Right renal cortex interstitium (tissue), 3 donors: ENCODE measurements at places on chromosomes 1 and 21.

DNA sequence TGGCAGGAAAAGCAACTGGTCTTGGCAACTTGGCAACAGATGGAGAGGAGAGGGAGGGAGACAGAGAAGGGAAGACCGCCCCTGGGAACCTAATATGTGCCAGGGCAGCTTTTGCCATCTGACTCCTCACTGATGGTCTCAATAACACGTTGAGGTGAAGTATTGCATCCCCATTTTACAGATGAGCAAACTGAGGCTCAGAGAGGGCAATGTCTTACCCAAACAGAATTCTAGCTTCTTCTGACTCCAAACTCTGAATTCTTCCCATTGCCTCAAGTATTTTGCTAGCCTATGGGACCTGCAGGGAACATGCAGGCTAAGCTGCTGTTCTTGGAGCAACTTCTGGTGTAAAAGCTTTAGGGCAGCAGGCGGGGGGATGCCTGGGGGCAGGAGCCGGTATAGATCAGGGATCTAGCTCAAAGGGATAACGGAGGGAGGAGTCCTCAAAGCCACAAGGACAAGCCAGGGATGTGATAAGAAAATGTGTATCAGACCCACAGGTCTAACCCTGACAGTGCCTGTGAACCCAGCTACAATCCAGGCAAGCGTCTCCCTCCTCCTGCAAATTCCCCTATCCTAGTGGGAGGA is 7.2 kb upstream of the GUCA2A start:
- no peak for DNase-seq

DNA sequence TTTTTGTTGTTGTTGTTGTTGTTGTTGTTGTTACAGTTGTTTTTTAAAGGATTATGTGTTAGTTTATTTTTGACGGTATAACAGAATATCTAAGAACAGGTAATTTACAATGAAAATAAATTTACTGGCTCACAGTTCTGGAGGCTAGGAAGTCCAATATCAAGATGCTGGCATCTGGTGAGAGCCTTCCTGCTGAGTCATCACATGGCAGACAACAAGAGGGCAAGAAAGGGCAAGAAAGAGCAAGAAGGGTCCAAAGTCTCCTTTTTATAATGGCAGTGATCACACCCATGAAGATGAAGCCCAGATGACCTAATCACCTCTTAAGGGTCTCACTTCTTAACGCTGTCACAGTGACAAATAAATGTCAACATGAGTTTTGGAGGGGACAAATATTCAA is 142.1 kb downstream of the NEGR1 start:
- DNase-seq, result no peak

GRCh38 chr1:78095593-78095992 is 49.8 kb downstream of the GIPC2 start:
- no peak for DNase-seq

- no peak for DNase-seq
Observed at GRCh38 chr1:173193639-173194038, 13.5 kb downstream of the TNFSF4 start.

GRCh38 chr1:184622136-184622823 is 132.4 kb downstream of the EDEM3 start:
- DNase-seq, result no peak

- no peak for DNase-seq
Observed at GRCh38 chr1:160954158-160955104, at the start of gene ITLN2. Gene ITLN2 (minus strand): TSS chr1:160954809. CDS start chr1:160954741, 68 bp downstream.

DNA sequence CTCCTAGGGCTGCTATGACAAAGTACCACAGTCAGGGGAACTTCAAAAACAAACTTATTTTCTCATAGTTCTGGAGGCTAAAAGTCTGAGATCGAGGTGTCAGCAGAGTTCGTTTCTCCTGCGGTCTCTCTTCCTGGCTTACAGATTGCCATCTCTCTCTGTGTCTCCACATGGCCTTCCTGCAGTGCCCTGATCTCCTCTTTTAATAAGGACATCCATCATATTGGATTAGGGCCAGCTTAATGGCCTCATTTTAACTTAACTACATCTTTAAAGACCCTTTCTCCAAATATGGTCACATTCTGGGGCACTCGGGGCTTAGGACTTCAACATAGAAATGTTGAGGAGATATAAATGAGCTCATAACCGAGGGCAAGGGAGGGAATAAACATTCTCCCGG is 12.2 kb downstream of the C1orf74 start:
- no peak for DNase-seq

GRCh38 chr1:97938285-97938642 is 17.4 kb upstream of the DPYD start:
- DNase-seq, result no peak

DNA sequence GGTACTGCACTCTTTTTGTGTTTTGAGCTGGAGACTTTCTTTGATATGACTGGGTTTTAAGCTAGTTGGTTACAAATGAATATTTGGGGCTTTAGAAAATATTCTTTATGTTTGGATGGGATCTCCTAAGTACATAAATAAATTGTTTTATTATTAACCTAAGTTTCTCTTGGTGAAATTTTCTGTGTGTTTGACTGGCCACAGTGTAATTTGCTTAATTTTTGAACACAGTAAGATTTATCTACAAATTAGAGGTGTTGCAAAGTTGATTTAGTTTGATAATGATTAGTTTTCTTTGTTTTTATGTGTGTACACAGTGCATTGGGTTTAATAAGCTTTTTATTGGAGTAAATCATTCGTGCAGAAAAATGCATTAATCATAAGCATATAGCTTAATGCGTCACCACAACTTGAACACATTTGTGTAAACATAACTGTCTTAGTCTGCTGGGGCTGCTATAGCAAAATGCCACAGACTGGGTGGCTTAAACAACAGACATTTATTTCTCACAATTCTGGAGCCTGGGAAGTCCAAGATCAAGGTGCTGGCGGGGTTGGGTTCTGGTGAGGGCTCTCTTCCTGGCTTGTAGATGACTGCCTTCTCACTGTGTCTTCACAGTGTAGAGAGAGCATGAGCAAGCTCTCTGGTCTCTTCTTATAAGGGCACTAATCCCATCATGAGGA is 17.4 kb upstream of the SLC6A9 start:
- DNase-seq, result no peak

- no peak for DNase-seq
Observed at GRCh38 chr1:231162297-231162969, 575 bp downstream of the TRIM67 start.

GRCh38 chr1:230012741-230013140 is 54.3 kb upstream of the GALNT2 start:
- no peak for DNase-seq

DNA sequence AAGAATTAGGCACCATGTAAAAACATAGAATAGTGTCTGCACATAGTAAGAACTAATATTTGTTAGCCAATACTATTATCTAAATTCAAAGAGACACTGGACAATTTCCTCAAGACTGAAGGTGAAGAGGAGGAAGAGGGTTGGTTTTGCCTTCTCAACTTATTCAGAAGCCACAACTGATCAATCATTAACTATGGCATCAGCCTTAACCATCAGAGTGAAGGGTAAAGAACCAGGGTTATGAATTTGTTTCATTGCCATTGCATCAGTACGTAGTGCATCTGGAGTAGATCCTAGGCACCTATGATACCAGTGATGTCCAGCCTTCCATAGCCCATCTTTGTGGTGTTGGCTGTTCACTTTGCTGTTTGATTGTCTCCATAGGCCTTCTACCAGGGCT is 421.7 kb upstream of the DEPDC1 start:
- DNase-seq, result no peak

DNA sequence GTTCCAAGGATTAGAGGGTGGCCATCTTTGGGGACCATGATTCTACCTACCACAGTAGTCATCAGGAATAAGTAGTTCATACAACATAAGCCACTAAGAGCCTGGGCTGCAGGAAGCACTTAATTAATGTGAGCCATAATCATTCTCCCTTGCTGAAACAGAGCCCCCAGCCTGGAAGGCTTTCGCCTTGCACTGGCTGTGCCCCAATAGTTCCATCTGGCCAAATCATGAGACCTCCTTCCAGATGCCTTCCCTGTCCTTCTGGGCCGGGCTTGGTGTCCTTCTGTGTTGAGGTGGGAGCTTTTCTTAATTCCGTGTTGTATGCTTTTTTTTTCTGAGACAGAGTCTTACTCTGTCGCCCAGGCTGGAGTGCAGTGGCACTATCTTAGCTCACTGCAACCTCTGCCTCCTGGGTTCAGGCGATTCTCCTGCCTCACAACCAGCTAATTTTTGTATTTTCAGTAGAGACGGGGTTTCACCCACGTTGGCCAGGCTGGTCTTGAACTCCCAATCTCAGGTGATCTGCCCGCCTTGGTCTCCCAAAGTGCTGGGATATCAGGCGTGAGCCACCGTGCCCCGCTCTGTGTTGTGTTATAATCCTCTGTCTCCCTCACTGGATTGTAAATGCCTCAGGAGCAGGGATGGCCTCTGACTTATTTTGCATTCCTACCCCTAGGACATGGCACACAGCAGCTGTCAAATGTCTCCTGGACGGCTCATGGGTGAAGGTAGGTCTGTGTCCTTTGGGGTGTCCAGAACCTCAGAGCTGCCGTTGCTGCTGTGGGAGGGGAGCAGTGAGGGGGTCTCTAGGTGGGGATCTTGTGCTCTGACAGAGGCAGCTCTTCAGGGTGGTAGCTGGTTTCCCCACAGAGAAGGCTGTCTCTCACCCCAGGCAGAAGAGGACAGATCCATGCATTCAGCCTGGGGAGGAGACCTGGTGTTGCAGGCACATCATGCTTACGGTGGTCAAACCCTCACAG is 10.1 kb downstream of the GNG4 start:
- DNase-seq, result no peak

DNA sequence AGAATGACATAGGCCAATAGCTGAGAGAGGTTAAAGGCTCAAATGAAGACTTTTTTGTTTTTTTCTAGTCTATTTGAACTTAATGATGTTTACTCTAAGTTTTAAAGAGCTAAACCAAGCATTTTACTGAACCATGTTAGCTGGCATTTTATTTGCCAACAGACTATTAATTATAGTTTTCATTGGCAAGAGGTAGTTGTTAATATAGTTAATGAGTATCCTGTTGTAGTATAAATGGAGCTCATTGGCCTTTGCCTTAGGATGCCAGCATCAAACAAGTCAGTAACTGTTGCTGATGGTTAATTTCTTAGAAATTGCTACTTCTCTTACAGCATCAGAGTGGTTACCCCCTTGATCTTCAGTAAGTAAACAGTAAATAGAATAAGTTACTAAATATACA is 339.0 kb upstream of the B3GALT2 start:
- no peak for DNase-seq

DNA sequence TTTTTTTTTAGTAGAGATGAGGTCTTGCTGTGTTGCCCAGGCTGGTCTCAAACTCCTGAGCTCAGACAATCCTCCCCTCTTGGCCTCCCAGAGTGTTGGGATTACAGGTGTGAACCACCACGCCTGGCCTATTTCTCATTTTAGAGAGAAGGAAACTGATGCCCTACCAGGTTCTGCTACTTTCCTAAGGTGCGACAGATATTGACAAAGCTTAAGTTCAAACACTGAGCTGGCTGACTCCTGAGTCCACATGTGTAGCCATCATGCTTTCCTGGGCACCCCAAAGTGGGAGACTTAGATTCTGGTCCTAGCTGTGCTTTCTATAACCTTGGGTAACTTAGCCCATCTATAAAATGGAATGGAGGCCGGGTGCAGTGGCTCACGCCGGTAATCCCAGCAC is 5.1 kb upstream of the TMEM222 start:
- no peak for DNase-seq

DNA sequence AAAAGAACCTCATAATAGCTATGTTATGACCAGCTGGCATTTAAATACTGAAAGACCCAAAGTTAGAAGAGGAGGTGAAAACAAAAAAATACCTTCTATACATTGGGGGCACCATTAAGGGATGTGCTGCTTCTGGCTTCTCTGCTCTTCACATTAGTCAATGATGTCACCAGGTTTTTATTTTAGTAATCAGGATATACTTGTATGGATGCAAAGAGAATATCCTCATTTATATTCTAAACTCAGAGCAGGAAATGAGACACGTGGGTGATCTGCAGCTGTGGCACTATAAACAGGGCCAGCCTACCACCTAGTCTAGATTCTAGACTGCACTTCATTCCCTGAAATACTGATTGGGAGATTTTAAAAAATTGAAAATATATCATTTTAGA is 51.2 kb downstream of the WLS start:
- DNase-seq, result no peak

DNA sequence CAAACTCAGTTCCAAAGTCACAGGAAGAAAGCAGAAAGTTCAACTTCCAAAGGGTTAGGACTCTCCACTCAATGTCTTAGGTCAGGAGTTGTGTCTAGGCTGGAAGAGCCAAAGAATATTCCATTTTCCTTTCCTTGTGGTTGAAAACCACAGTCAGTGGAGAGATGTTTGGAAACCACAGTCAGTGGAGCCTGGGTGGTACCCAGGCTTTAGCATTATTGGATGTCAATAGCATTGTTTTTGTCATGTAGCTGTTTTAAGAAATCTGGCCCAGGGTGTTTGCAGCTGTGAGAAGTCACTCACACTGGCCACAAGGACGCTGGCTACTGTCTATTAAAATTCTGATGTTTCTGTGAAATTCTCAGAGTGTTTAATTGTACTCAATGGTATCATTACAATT is 11.7 kb downstream of the ATF3 start:
- no peak for DNase-seq

- DNase-seq, result no peak
Observed at GRCh38 chr1:246262281-246262680, 244.8 kb downstream of the SMYD3 start.

DNA sequence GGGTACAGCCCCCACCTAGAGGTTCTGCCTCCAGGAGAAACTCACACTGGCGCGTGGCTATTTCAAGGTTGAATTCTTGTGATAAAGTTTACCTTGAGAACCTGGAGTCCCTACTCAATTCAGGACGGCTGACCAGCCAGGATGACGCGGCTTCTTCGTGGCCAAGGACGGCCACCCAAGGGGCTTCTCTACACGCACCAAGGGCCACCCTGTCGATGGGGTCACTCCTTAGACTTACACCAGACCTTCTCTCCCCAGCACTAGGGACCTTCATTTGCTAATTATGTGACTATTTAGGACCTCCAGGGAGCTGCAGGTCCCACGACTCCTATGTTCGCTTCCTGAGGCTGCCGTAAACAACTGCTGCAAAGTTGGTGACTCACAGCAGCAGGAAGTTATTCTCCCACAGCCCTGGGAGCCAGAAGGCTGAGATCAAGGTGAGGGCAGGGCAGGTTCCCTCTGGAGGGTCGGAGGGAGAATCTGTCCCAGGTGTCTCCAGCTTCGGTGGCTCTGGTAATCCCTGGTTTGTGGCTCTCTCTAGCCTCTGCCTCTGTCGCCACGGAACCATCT is 135.9 kb downstream of the NPHP4 start:
- DNase-seq, result no peak

DNA sequence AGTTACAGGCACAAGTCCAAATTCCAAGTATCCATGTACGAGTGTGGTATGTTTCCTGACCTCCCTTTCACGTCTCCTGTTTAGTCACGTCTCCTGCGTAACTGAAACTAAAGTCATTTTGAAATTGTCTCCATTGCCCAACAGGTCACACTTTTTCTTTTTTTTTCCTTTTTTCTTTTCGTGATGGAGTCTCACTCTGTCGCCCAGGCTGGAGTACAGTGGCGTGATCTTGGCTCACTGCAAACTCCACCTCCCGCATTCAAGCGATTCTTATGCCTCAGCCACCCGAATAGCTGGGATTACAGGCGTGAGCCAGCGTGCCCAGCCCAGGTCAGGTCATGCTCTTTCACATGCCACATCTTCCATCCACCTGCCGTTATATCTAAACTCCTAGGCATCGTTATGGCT is 38.2 kb downstream of the L1TD1 start:
- DNase-seq, result no peak

GRCh38 chr1:204493984-204494280 is 673 bp downstream of the PIK3C2B start:
- DNase-seq, result no peak
